ENCODE measurements at places on chromosomes 3 and 15.

DNA sequence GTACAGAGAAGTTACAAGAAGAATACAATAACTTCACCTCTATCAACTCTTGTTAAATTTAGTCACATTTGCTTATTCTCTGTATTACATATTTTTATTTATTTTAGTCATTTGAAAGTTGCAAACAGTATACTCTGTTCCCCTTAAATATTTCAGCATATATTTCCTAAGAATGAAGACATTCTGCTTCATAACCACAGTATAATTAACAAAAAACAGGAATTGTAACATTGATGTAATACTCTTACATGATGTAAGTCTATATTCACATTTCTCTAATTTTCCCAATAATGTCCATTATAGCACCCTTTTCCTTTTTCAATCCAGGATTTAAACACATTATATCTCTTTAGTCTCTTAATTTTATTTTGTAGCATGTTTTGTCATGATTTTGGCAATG, 112.0 kb downstream of the AKAP13 start:
- DNase-seq, result no peak

DNA sequence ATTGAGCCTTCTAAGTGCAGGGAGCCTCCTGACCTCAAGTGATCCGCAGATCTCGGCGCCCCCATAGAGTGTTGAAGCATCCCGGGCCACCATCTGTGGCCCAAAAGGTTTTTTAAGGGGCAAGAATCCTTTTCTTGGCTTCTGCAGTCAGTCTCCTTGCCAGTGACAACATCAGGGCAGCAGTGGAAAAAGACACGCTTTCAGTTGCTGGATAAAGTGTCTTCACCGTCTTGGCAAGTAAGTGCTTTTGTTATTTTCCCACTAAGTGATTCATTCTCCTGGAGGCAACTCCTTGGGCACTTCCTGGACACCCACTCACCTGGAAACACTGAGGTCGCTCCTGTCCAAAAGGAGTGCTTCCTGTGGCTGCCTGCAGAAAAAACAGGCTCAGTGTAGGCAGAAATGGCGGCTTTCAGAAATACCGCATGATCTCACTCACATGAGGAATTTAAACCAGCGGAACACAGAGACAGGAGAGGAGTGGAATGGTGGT, 71.7 kb upstream of the ABHD2 start:
- no peak for DNase-seq

DNA sequence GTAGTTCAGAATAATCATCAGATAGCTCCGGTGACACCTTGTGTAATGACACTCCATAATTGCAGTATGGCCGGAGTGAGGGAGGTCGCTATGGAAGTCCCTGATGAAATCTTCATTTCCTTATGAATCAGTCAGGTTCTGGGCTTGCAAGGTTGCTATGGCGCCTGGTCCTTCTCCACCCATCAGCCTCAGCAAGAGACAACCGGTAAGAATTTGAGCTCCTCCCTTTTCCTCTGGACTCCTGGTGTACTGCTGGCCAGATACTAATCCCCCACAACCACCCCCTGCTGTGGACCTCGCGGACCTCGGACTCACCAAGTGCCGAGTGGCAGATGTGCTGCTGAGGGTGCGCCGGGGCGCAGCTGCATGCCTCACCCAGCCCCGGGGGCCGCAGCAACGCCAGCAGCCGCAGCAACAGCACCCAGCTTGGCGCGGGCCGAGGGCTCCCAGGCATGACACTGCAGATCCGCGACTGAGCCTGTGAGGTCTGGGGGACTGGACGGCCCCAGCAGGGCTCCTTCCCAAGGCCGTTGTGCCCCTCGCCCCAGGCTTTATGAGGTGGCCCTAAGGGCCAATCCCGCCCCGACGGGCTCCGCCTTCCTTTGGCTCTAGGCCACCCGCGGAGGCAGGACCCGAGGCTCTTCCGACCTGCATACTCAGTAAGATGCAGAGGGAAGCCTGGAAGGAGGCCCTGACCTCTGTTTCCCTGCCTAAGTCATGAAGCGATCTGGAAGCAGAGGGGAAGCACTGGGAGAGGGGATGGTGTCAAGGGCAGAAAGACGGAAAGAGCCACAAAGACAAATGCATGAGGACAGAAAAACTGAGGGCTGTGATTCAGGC, at the start of gene TIMP4:
TIMP4 (minus strand) TSS at position 526 of the 840 bp plus-strand sequence; CDS start at position 454, 72 bp downstream.
- DNase-seq, result no peak

- DNase-seq, result no peak
Observed at GRCh38 chr3:171132873-171133272, 106.4 kb upstream of the SLC2A2 start.

GRCh38 chr3:40057786-40058185, 248.4 kb downstream of the MYRIP start:
- DNase-seq, result no peak

GRCh38 chr3:71089271-71089847, 494.2 kb downstream of the FOXP1 start:
- DNase-seq, result no peak

DNA sequence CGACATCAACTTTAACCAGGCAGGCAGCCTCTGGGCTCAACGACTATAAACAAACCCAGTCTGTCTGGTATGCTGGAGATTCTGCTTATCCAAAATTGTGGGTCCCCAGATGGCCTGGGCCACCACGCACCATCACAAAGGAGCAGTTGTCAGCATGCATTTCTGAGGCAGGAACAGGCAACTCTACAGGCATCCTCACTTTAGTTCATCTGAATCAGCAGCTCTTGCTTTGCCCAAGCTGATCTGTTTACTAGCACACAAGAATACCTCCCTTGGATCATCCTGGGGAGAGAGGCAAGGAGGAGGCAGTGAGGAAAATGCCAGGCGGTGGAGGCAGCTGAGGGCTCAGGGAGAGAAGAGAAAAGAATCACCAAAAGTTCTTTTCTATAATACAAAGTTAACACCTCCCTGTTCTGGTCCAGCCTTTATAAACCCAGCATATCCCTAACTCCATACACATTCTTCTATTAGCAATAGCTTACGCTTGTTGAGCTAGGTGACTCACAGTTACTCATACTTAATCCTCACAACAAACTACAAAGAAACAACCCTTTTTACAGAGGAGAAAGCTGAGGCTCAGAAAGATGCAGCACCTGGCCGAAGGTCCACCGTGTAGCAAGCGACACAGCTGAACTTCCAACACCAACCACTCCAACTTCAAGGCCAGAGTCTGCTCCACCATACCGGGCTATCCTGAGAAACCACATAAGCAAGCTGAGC, 33.6 kb downstream of the ZDHHC3 start:
- DNase-seq, result no peak

DNA sequence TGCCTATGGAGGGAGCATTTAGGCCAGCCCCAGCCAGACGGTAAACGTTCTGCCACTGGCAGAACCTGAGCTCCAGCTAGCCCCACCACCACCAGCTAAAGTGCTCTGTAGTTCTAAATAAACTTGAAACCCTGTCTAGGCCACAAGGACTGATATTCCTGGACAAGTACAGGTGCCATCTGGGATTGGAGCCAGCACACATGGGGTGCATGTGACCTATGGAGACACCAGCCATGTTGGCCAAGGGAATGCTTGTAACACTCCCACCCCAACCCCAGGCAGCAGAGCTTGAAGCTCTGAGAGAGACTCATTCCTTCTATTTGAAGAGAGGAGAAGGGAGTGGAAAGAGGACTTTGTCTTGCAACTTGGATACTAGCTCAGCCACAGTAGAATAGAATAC, 284.5 kb upstream of the DCBLD2 start:
- DNase-seq, result no peak

- no peak for DNase-seq
Observed at GRCh38 chr3:87354398-87354797, 78.0 kb upstream of the POU1F1 start.

- DNase-seq, result no peak
Observed at GRCh38 chr3:13853256-13853977, 26.5 kb downstream of the WNT7A start.

DNA sequence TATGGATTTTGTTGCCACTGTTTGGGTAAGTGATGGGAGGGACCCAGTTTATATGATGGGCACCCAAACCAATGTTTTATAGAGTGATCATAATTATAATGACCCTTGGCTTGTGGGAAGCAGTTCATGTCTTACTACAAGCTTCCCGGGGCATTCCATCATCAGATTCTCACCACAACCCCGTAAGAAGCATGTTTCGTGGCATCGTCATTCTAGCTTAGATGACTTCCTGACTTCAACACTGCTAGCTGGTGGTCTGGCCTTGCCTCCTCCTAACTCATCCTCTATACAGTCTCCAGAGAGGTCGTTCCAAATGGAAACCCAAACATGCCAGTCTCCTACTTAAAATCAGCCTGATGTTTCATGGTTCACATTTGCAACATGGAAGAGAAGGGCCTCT, 226.9 kb downstream of the ADAMTS9 start:
- DNase-seq, result no peak

GRCh38 chr15:53226559-53226958, 436.4 kb upstream of the ONECUT1 start:
- DNase-seq, result no peak

DNA sequence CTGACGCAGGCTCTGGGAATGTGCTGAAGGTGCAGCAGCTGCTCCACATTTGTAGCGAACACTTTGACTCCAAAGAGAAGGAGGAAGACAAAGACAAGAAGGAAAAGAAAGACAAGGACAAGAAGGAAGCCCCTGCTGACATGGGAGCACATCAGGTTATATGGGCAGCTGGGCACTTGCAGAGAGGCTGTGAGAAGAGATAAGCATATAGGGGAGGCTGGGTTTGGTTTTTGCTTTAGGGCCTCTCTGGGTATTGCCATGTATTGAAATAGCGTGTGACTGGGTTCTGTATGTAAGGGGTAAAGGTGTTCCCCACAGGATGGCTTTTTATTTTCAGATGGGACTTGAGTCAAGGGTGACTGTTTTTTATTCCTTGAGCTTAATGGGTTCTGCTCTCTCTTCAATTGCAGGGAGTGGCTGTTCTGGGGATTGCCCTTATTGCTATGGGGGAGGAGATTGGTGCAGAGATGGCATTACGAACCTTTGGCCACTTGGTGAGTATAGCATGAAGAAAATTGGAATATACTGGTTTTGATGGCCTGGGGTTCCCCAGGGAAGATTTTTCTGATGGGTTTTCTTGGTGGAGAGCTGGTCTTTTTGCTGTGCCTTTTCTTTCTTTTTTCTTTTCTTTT, 7.4 kb downstream of the PSMD2 start:
- no peak for DNase-seq

DNA sequence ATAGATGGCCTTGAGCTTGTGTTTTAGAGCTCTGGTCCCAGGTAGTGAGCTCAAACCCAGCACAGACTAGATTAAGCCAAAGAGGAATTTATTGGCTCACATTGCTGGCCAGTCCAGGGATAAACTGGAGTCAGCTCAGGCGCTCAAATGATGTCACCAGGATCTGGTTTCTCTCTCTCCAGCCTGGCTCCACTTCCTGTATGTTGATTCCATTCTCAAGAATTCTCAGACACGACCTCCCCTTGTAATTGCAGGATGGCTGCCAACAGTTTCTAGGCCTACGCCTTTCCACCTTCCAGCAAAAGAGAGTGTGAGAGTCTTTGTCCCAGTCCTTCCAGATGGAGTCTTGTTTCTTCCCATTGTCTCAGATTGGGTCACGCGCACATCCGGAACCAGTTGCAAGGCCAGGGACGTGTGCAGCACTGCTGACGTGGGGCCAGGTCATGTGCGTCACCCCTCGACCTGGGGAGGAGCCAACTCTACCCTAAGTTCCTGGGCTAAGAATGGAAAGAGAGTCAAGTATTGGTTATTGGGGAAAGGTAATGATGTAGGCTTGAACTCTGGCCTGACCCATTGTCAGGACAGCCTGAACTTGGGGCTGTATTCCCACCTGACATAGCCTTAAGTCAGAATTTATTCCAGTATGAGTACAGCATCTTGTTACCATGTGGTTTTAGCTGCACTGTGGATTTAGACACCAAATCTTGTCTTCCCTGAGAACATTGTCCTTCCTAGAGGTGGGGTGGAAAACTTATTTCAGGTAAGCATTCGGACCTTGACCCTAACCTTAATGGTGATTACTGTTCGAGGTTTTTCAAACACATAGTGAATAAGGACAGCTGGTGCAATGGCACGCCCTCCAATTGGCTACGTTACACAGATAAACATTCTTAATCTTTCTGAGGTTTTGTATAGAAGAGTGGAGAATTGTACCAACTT, 31.6 kb downstream of the CACNA1D start:
- no peak for DNase-seq

- DNase-seq, result no peak
Observed at GRCh38 chr3:186614266-186614596, 1.4 kb downstream of the AHSG start.

DNA sequence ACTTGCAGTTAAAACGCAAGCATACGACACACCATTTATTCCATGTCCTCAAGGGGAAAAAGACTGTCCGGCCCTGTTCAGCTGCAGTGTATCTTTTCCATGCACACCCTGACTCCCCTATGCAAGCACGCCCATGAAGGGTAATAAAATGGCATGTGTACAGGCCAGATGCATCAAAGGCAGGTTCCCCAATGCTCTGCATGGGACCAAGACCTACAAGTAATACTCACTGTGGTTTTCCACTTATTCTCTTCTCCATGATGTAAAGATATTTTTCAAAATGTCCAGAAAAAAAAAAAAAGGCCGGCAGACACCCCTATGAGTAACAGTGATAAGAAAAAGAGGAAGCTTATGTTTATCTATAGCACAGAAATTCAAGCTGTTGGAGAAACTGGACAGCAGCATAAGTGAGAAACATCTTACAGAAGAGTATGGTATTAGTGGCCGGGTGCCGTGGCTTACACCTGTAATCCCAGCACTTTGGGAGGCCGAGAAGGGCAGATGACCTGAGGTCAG, 70.8 kb downstream of the MCF2L2 start:
- no peak for DNase-seq

DNA sequence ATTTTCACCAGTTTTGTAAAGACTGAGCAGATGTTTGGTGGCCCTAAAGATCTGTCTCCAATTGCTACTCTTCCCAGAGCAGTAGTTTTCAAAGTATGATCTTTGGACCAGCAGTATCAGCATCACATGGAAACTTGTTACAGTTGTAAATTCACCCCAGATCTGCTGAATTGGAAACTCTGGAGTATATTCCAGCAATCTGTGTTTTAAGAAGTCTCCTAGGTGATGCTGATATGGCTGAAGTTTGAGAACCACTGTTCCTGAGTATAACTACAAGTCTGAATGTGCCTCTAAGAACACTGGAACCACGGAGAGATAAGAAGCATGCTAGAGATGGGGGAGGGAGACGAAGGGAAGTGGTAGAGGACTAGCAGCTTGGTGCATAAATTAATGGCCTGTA, 45.7 kb downstream of the NUDT16 start:
- DNase-seq, result no peak

DNA sequence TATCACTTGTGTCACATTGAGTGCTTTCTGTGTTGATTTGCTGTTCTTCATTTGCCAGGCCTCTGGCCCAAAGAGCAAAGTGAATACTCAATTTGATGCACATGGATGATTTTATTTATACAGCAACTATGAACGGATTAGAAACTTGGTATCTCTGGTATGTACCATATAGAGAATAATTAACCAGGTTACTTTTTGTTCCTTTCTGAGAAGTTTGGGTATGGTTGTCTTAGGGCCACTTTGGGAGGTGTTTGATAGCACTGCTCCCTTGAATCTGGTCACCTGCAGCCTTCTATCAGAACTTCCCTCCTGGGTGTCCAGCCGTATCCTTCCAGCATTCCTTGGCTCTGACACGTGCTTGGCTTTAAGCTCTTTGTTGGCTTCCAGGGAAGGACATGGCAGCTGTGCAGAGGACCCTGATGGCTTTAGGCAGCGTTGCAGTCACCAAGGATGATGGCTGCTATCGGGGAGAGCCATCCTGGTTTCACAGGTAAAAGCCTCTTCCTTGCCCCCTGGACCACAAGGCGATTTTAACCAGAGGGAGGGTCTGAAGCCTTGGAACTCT, 12.7 kb downstream of the TAGLN3 start:
- no peak for DNase-seq

Data from activated CD4-positive, CD25-positive, alpha-beta regulatory T cell (primary cell).